Activated naive CD8-positive, alpha-beta T cell treated with anti-CD3 and anti-CD28 coated beads, Interleukin-2, amount 50 U/mL, for 24 hours (primary cell): ENCODE measurements at places on chromosomes 2 and 18.

DNA sequence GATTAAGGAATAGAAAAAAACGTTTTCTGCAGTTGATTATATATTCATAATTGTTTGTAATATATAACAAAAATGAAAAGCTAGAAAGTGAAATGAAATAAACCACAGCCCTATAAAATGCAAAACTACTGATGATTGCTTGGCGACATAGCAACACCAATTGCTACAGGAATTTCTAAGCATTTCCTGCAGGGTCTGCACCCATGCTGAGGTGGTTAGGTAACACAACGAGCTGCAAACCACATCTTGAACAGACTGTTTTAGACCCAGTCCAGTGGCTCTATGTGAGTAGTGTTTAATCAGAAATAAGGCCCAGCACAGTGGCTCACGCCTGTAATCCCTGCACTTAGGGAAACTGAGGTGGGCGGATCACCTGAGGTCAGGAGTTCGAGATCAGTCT lies 17.2 kb upstream of the UGT1A9 start:
- no peak overlapping the region for H3K4me3 ChIP-seq
- no peaks in the 10 kb centered on the region for H3K36me3 ChIP-seq
- H3K4me1 ChIP-seq = no peaks in the 10 kb centered on the region

- peaks cover 18% of the 10 kb centered on the region for H3K27me3 ChIP-seq
- peak overlapping the region; percentile 27 for H3K27ac ChIP-seq
- peak overlapping the region; percentile 33 for H3K4me3 ChIP-seq
- H3K36me3 ChIP-seq = peaks cover 5% of the 10 kb centered on the region
- DNase-seq = peak; percentile 36
These were observed 24.4 kb downstream of the GRHL1 start for GRCh38 chr2:9975805-9976447.

GRCh38 chr2:236774171-236774570 lies 204.5 kb downstream of the ACKR3 start:
- peaks cover 2% of the 10 kb centered on the region for H3K27me3 ChIP-seq
- no peak for DNase-seq
- H3K4me1 ChIP-seq = no peaks in the 10 kb centered on the region
- H3K36me3 ChIP-seq = no peaks in the 10 kb centered on the region

- no peaks in the 10 kb centered on the region for H3K27me3 ChIP-seq
- peaks cover 25% of the 10 kb centered on the region for H3K4me1 ChIP-seq
- peak overlapping the region; percentile 88 for H3K4me3 ChIP-seq
- DNase-seq = no peak
- H3K27ac ChIP-seq = peak overlapping the region; percentile 49
These were observed 862 bp upstream of the TMEM177 start for GRCh38 chr2:119678021-119678656.

- H3K27ac ChIP-seq = no peak overlapping the region
- peaks cover 30% of the 10 kb centered on the region for H3K36me3 ChIP-seq
- no peak overlapping the region for H3K4me3 ChIP-seq
- H3K27me3 ChIP-seq = no peaks in the 10 kb centered on the region
- DNase-seq = peak; percentile 6
- H3K4me1 ChIP-seq = peaks cover 4% of the 10 kb centered on the region
These were observed 64.0 kb downstream of the NDUFA10 start for GRCh38 chr2:239960929-239961661.
